ENCODE measurements at places on chromosomes 4 and X. TPM values are rescaled to one million over a fixed set of nuclear protein-coding genes. Genes with fewer than 3 reads are reported as not detected.

The AFF2 gene
- 8.9 TPM for total RNA-seq

The ADAM29 gene
- not detected for total RNA-seq

The GYG2 gene
- total RNA-seq, result 16.3 TPM

The JCHAIN gene
- total RNA-seq, result not detected

The SHOX gene
- not detected for total RNA-seq

The TMSB15A gene
- total RNA-seq, result 0.46 TPM

The RHOXF2B gene
- not detected for total RNA-seq

The FGFBP2 gene
- total RNA-seq, result not detected

The MAP7D2 gene
- 1.3 TPM for total RNA-seq

The NPFFR2 gene
- 0.64 TPM for total RNA-seq

GRCh38 chr4:151862766-151863165 lies 102.0 kb upstream of the GATB start:
- H3K4me1 ChIP-seq, result no peaks in the 10 kb centered on the region
- no peak overlapping the region for H3K27ac ChIP-seq
- no peaks in the 10 kb centered on the region for H3K27me3 ChIP-seq
- H3K36me3 ChIP-seq, result no peaks in the 10 kb centered on the region
- no peak overlapping the region for H3K4me3 ChIP-seq

- H3K36me3 ChIP-seq, result no peaks in the 10 kb centered on the region
- H3K27ac ChIP-seq, result no peak overlapping the region
These were observed 706.5 kb downstream of the KCTD8 start for GRCh38 chr4:43742083-43742482.

- no peaks in the 10 kb centered on the region for H3K36me3 ChIP-seq
- no peaks in the 10 kb centered on the region for H3K27me3 ChIP-seq
- H3K4me3 ChIP-seq, result no peak overlapping the region
- no peaks in the 10 kb centered on the region for H3K4me1 ChIP-seq
These were observed 31.8 kb downstream of the ETNPPL start for GRCh38 chr4:108731006-108731405.

- H3K27ac ChIP-seq, result no peak overlapping the region
- H3K27me3 ChIP-seq, result no peaks in the 10 kb centered on the region
- no peak overlapping the region for H3K4me3 ChIP-seq
These were observed 26.2 kb downstream of the IRF2 start for GRCh38 chr4:184448141-184448540.

DNA sequence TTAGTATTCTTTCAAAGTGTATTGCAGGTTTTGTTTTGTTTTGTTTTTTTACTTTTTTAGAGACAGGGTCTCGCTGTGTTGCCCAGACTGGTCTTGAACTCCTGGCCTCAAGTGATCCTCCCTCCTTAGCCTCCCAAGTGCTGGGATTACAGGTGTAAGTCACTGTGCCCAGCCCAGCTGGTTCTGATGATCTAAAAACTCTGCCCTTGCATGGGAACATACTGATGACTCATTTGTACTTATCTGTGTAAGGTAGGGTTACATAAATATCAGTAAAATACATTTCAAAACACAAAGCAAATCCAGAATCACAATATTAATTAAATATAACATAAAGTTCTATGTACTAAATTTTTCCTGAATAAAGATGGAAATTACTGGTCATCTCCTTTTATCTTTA lies 7.4 kb upstream of the SLC9B1 start:
- H3K27me3 ChIP-seq, result no peaks in the 10 kb centered on the region
- no peak overlapping the region for H3K27ac ChIP-seq
- H3K36me3 ChIP-seq, result no peaks in the 10 kb centered on the region

GRCh38 chr4:8261851-8262535 lies 7.6 kb upstream of the HTRA3 start:
- peak; percentile 75 for DNase-seq
- no peaks in the 10 kb centered on the region for H3K36me3 ChIP-seq
- H3K4me1 ChIP-seq, result peaks cover 14% of the 10 kb centered on the region
- peaks cover 10% of the 10 kb centered on the region for H3K27me3 ChIP-seq
- no peak overlapping the region for H3K4me3 ChIP-seq
- no peak overlapping the region for H3K27ac ChIP-seq

DNA sequence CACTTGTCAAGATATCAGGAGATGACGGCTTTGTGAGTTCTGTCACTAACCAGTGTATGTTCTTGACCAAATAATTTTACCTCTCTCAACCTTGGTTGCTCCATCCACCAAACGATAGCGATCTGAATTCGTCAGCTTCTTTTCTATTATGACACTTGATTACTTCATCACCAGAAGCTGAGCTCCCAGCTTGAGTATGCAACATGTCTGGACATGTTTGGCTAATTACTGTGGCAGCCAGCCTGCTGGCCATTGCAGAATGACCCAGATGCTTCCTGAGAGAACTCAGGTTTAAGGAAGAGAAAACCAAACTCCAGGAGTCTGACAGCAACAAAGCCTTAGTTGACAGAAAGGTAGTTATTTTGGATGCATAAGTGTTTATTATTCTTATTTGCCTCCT lies 46.4 kb upstream of the PARM1 start:
- peak; percentile 47 for DNase-seq
- no peaks in the 10 kb centered on the region for H3K27me3 ChIP-seq
- H3K4me1 ChIP-seq, result no peaks in the 10 kb centered on the region
- H3K4me3 ChIP-seq, result no peak overlapping the region
- H3K36me3 ChIP-seq, result no peaks in the 10 kb centered on the region
- no peak overlapping the region for H3K27ac ChIP-seq

DNA sequence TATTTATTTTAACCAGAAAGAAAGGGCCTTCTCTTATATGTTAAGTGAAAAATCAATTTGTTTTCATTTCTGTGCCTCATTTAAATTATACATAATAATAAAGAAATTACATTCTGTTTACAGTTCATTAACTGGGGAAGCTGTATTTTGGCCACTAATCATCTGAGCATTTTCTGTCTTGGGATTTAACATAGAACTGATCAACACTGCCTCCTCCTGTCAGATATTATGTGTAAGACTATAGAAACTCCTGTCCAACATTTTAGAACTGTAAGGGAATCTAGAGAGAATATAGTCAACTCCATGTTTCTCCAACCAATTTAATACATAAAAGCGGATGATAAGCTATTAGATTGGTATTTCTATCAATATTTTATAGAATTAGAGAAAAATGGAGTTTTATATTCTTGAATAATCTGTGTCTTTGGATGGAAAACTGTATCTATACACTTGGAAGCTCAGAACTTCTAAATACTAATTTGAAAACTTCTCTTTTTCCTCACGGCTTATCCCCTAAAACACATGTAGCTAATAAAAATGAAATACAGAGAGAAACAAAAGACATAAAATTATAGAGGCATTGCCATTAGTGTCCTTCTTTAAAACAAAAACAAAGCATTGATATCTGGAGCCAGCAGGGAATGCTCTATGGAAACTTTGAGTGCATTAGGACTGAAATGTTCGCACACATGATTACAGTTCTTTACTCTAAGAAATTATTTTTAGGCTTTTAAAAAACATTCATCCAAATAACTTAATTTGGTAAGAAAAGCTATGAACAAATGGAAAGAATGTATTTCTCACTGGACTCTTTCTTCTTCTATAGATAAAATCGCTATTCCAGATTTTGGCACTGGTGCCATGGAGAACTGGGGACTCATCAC lies 33.1 kb downstream of the ENPEP start:
- H3K27ac ChIP-seq, result no peak overlapping the region
- H3K27me3 ChIP-seq, result no peaks in the 10 kb centered on the region
- H3K36me3 ChIP-seq, result no peaks in the 10 kb centered on the region
- no peaks in the 10 kb centered on the region for H3K4me1 ChIP-seq

DNA sequence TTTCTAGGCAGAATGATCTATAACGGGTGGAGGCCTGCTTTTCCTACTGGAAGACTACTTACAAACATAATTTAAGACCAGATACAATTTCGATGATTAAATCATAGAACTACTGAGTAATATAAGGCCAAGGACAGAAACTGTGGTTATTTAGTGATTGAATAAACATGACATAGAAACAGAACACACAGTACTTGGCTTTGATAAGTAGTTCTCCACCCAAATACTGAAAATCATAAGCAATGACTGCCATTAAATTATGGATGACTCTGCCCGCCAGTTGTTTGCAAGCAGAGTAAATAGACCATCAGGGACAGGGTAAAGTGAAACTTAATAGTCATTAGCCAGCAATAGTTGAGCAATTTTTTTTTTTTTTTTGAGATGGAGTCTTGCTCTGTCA lies 17.2 kb upstream of the SMIM14 start:
- no peaks in the 10 kb centered on the region for H3K27me3 ChIP-seq
- H3K4me1 ChIP-seq, result no peaks in the 10 kb centered on the region
- no peak for DNase-seq
- H3K4me3 ChIP-seq, result no peak overlapping the region

DNA sequence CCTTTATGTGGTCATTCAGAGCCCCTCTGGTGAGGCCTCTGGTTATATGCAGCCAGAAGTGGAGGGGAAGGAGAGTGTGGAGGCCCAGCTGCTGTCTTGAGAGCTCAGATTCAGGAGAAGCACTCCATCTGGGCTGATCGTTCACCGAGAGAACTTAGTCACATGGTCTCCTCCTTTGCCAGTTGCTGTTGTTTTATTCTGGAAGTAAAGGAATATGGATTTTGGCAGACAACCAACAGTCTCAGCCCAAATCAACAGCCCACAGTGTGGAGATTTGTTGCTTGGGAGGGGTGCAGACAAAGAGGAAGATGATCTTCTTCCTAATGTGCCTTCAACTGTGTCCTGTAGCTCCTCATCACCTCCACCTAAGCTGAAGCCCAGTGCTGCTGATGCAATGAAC lies 355.4 kb downstream of the ANK2 start:
- H3K4me3 ChIP-seq, result no peak overlapping the region
- no peak overlapping the region for H3K27ac ChIP-seq
- no peak for DNase-seq
- H3K27me3 ChIP-seq, result no peaks in the 10 kb centered on the region
- H3K36me3 ChIP-seq, result no peaks in the 10 kb centered on the region

- no peaks in the 10 kb centered on the region for H3K4me1 ChIP-seq
- H3K27me3 ChIP-seq, result no peaks in the 10 kb centered on the region
- H3K4me3 ChIP-seq, result no peak overlapping the region
- peaks cover 2% of the 10 kb centered on the region for H3K36me3 ChIP-seq
These were observed 168.5 kb upstream of the SH3RF1 start for GRCh38 chr4:169439244-169439643.

DNA sequence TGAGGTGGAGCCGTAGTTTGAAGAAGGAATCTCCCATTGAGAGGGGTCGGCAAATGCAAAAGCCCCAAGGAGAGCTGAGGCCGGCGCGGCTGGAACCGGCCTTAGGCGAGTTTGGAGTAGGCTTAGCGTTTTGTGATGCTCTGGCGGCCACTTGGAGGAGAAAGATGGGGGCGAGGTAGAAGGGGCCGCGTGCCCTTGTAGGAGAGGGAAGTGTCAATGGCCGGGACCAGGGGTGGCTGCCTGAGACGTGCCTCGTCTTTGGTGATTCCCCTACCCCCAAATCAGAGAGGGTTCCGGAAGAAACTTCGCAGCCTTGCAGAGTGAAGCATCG lies 11.7 kb downstream of the MSX1 start:
- H3K4me1 ChIP-seq, result peaks cover 6% of the 10 kb centered on the region
- no peak overlapping the region for H3K27ac ChIP-seq
- no peaks in the 10 kb centered on the region for H3K36me3 ChIP-seq
- H3K27me3 ChIP-seq, result peaks cover 94% of the 10 kb centered on the region
- no peak overlapping the region for H3K4me3 ChIP-seq

DNA sequence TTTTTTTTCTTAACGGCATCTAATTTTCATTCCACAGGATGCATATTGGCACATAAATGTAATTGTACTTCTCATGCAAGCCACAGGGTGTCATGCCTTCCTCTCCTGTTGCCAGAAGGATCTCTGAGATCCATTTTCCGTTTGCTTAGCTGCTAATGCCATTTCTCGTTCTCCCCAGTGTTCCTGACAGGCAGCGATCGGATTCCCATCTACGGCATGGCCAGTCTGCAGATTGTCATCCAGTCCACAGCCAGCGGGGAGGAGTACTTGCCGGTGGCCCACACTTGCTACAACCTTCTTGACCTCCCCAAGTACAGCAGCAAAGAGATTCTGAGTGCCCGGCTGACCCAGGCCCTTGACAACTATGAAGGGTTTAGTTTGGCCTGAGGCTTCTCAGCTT lies 8.9 kb upstream of the NAP1L5 start:
- no peak overlapping the region for H3K4me3 ChIP-seq
- H3K27me3 ChIP-seq, result no peaks in the 10 kb centered on the region
- peak; percentile 58 for DNase-seq
- no peaks in the 10 kb centered on the region for H3K4me1 ChIP-seq
- H3K27ac ChIP-seq, result no peak overlapping the region

GRCh38 chr4:78129383-78130108 lies 72.4 kb downstream of the FRAS1 start:
- H3K4me1 ChIP-seq, result no peaks in the 10 kb centered on the region
- no peaks in the 10 kb centered on the region for H3K36me3 ChIP-seq
- no peak for DNase-seq
- no peak overlapping the region for H3K27ac ChIP-seq
- no peak overlapping the region for H3K4me3 ChIP-seq

DNA sequence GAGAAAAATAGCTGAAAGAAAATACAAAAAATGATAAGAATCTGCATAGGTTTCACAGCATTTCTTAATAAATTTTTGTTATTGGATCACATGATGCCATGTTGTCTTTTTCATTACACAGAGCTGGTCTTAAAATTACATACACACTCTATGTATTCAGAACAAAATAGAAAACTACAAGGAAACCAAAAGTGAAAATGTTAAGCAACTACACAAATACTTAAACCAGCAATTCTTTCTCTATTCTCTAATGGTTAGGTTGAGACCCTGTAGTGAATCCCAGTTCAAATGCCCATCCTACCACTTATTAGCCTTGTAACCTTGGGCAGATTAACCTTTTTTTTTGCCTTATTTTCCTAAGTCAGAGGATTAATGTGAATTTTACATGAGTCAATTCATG lies 2311.2 kb downstream of the PCDH7 start:
- no peaks in the 10 kb centered on the region for H3K4me1 ChIP-seq
- no peaks in the 10 kb centered on the region for H3K36me3 ChIP-seq
- H3K27me3 ChIP-seq, result no peaks in the 10 kb centered on the region

GRCh38 chr4:42390622-42391354 lies 6.5 kb upstream of the SHISA3 start:
- H3K4me3 ChIP-seq, result no peak overlapping the region
- H3K27ac ChIP-seq, result no peak overlapping the region
- H3K27me3 ChIP-seq, result peaks cover 12% of the 10 kb centered on the region
- no peaks in the 10 kb centered on the region for H3K4me1 ChIP-seq
- H3K36me3 ChIP-seq, result no peaks in the 10 kb centered on the region

- H3K4me3 ChIP-seq, result peak within 1 kb of the TSS; percentile 50
- no peaks in the 10 kb centered on the region for H3K27me3 ChIP-seq
- no peaks in the 10 kb centered on the region for H3K36me3 ChIP-seq
- H3K4me1 ChIP-seq, result no peaks in the 10 kb centered on the region
- no peak within 1 kb of the TSS for H3K27ac ChIP-seq
These were observed at the start of gene EFHC2 for GRCh38 chrX:44343412-44344141. Gene EFHC2, minus strand, starts transcription at chrX:44343672. Its CDS starts 84 bp downstream, at chrX:44343588.

Data from astrocyte (in vitro differentiated cells and primary cell).